ENCODE measurements at places on chromosomes 4 and X.

GRCh38 chr4:17577665-17578481, 875 bp downstream of the LAP3 start:
- peak; percentile 17 for DNase-seq

DNA sequence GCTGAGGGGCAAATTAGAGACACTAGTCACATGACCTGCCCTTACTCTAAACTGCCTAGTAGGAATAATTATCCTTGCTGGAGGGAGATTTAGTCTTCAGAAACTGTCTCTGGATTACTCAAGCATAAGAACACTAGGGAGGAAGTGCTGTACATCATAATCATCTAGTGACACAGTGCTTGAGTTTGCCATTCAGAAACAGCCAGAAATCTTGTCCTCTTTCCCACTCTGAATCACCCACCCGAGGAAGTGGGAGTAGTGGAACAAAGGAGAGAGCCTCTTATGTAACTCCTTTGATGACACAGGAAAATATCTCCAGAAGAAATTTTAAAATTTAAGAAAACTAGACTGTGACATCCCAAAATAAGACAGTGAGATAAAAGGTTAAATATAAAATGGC, 69.3 kb upstream of the PCDH19 start:
- no peak for DNase-seq

DNA sequence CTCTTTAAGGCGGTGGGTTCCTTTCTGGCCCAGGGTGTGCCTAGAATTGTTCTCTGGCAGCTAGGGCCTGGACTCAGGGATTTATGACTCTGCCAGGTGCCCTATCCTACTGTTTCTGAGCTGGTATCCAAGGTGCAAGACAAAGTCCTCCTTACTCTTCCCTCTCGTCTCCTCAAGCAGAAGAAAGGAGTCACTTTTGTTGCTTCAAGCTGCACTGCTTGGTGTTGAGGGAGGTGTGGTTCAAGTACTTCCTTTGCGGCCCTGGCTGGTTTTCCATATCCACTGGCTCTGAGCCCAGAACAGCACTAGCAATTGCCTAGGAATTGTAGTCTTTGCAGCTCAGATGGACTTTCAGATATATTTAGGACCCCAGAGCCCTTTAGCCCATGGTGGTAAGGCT, 39.3 kb downstream of the RTL3 start:
- DNase-seq = no peak

GRCh38 chr4:129994715-129995114, 898.8 kb downstream of the C4orf33 start:
- DNase-seq = no peak

- DNase-seq = no peak
Measured at GRCh38 chrX:17521871-17522693, 147.1 kb downstream of the NHS start.

DNA sequence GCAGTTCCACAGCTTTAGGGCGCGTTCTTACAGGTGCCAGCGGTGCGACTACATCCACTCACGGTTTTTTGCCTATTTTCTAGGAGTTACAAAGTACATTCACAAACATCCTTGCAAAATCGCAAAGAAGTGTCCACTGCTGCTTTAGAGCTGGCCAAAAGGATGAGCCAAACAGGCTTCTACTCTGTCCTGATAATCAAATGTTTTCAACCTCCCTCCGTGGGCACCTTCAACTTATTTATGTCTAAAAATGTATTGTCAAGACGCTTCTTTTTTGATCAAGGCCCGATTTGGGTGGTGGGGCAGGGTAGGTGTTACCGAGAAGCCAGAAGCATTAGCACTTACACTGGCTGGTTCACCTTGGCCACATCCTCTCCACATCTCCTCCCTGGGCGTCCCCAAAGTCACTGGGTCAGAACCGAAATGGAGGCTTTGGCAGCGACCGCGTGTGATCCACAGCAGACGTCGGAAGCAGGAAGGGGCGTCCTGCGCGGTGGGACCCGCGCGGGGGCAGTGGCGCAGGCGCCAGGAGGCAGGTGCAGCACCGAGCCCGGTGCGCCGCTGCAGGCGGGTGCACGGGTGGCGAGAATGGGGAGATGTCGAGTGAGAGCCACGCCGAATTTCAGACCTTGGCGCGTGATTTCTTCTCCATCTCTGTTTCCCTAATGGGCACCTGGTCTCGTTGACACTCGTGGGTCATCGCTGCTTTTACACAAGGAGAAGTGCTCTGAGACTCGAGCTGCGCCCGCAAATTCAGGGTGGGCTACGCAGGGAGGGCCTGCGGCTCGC, 16.9 kb downstream of the NKX3-2 start:
- DNase-seq = no peak

DNA sequence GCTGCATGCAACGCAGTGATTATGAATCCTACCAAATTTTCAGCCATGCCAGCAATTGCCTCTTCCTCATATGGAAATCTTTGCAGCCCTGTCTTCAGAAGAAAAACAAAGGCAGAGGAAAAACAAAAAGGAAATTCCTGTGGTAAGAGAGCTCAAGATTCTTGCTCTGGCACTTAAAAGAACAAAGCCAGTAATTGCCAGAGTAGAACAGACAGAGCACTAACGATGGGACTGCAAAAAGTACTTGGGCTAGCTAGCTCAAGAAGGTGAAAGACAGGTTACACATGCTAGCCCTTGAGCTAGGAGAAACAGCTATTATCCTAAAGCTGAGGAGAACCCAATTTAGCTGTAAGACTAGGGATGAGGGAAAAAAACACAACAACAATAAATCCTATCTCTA, 582.3 kb downstream of the KCNIP4 start:
- no peak for DNase-seq

DNA sequence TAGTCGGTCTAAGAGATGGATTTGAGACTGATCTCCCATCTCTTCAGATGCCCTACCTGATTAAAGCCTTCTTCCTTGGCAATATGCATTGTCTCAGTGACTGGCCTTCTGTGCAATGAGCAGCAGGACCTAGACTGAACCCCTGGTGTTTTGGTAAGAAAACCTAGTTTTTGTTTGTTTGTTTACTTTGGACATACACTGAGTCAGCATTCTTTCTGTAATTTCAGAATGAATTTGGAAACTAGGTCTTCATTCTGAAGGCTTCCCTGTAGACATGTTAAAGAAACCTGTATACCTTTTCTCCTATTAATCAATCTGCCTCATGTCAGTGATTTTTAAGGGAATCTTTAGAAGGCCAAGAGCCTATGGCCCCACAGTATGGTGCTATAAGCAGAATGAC, 597.5 kb upstream of the HTR2C start:
- no peak for DNase-seq

DNA sequence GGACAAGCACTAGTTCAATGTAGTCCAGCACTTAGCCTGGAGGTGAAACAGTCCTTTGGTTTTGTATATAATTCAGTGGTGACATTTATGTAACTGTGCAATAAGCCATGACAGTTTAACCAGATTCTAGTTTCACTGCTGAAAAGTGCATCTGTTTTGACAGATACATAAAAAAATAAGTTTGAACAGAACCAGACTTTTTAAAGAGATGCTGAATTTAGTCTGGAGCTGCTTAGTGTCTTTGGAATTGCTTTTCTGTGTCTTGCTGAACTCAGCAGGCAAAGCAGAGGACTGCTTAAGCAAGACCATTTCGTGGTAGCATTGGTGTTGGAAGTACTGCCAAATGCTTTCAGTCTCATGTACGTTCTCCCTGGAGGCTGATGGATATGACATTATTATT, 393.5 kb downstream of the MAPK10 start:
- DNase-seq = no peak

DNA sequence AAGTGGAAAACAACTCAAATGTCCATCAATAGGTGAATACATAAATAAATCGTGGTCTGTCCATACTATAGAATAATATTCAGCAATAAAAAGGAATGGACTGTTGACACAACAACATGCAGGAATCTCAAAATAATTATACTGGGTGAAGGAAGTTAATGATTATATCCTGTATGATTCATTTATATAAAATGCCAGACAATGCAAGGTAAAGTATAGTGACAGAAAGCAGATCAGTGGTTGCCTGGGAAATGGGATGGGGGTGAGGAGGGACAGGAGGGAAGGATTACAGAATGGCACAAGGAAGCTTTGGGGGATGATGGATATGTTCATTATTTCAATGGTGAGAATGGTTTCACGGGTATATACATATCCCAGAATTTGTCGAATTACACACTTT, 12.3 kb downstream of the PYURF start:
- no peak for DNase-seq

DNA sequence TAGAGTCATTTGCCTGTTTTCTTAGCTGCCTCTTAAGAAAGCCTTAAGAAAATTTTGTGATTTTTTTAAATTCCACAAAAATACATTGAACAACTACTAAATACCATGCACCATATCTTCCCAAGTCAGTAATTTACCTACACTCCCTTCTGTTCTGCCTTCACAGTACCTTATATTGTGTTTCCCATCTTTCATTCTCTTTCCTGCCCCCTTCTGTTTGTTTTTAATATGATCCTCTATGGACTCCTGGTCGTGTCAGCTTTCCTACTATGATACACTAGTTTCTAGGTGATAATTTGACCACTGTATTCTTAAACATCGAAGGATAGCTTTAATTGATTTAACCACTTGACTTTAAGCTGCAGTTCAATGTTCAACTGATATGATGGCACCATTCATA, 297.7 kb upstream of the HAND2 start:
- no peak for DNase-seq

DNA sequence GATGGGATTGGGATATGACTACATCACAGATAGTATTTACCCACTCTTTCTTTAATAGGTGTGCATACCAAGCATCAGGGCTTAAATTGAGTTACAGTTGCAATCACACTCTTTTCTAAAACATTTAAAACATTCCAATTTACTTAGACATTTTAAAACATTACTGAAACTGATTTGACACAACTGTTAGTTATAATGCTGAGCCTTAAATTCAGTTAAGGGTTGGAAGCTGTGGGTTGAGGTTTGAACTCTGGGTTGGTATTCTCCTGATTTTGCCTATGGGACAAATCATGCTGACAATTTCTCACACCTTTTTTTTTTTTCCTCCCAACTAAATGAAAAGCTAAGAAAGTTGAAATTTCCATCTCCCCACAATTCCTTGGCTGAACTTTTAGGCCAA, 16.3 kb downstream of the SLIT2 start:
- no peak for DNase-seq

- DNase-seq = no peak
Measured at GRCh38 chr4:140176735-140177134, 22.8 kb upstream of the MAML3 start.

GRCh38 chr4:2866891-2867290, 23.2 kb downstream of the ADD1 start:
- DNase-seq = no peak
